Neural crest cell (in vitro differentiated cells): ENCODE measurements at places on chromosomes 3 and 15.

- DNase-seq: no peak
These were observed 75.5 kb downstream of the DAPK2 start for GRCh38 chr15:63970621-63971426.

GRCh38 chr3:65291448-65292125, 603.8 kb upstream of the ADAMTS9 start:
- DNase-seq: no peak

DNA sequence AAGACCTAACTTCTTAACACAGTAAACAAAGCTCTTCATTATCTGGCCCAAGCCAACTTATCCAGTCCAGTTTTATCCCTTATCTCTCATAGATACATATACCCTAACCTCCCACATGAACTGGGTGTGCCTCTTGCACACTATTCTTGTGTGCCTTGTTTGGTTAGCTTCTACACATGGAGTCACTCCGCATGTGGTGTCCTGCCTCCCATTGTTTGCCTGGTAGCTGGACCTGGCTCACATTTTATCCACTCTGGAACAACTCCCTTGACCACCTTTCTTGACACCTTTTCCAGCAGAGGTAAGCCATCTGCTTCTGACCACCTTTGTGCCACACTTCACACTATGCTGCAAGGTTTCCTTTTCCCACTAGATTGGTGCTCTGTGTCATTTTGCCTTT, 15.2 kb downstream of the TIPARP start:
- no peak for DNase-seq

GRCh38 chr15:70327856-70328678, 230.3 kb upstream of the TLE3 start:
- DNase-seq: no peak

- no peak for DNase-seq
These were observed 23.7 kb downstream of the CEP19 start for GRCh38 chr3:196688349-196688748.

- no peak for DNase-seq
These were observed 12.9 kb downstream of the GPR87 start for GRCh38 chr3:151303751-151304150.

GRCh38 chr15:101137312-101137940, 114.4 kb downstream of the CHSY1 start:
- DNase-seq: no peak

DNA sequence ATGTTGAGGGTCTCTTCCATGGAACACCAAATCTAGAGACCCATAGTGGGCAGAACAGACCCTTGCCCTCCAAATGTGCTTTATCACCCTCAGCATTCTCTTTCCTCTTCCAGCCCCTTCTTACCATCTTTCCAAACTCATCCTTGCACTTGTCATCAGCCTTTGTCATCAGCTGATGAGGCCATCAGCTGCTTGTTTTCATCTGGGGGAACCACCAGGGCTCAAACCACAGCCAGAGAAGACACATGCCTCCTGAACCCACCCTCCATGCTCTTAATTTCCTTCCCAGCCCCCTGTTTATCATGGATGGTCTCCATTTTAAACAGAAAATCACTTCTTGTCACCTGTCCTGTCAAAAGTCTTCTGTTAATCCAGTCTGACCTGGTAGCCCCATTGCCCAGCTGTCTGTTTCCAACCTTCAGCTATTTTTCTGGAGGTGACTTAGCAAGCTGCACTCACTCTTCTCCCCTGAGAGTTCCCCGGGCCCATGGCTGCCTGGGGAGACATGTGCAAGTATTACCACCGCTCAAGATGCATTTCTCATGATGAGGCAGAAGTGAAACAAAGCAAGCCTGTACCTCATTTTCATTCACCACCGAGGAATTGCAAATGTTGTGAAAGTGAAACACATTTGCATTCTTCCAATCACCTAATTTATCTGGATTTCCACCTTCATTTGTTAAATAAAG, 14.7 kb upstream of the SYNM start:
- no peak for DNase-seq

- DNase-seq: no peak
These were observed 199.3 kb upstream of the LINGO1 start for GRCh38 chr15:77831986-77832385.

- DNase-seq: no peak
These were observed 38.9 kb upstream of the CLRN1 start for GRCh38 chr3:151011427-151011826.

DNA sequence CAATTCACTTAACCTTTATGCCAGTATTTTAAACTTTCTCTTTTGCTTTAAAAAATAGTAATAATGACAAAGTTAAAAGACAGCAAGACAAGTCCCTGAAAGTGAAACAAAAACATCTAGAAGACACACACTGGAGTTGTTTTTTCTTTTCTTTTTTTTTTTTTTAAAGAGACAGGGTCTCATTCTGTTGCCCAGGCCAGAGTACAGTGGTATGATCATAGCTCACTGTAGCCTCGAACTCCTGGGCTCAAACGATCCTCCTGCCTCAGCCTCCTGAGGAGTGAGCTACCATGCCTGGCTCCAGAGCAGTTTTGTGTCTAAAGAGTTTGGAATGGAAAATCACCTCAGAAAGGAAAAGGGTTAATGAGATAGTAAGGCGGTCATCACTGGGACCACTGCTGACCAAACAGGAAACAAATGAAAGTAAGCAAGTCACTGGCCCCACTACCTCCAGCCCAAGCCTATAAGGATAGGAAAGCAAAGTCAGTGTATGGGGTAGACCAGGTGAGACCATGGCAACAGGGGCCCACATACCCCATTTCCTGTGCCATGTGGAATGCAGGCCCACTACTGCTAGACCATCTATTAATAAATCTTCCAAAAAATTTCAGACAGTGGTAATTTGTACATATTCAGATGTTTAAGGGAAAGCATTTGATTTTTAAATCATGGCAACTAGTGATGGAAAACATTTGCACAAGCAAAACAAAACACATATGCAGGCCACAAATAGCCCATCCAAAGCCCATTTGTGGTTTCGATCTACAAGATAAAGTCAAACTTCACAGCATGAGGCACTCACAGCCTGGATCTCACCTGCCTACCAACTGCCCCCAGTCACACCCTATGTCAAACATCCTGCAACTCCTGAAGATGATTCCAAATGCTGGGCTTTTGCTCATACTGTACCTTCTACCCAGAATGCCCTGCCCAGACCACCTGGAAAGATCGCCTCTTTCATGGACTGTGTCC, 62.6 kb downstream of the OSBPL10 start:
- DNase-seq: no peak

DNA sequence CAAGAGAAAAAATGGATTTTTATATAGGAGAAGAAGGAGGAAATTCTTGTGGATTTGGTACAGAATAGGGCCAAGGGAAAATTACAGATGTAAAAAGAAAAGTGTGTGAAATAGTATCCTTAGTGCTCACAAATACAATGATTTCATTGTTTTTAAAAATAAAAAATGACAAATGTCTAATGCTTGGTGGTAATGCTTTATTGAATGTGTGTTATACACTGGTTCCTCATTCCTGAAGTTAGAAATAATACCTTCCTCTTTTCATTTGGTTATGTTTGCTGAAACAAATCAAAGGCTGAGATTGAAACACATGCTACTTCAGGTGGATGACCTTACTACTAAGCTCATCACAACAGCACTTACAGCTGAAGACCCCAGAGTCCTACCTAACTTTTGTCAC, 37.7 kb upstream of the CCR2 start:
- DNase-seq: no peak

GRCh38 chr3:89145995-89146394, 38.6 kb downstream of the EPHA3 start:
- no peak for DNase-seq

DNA sequence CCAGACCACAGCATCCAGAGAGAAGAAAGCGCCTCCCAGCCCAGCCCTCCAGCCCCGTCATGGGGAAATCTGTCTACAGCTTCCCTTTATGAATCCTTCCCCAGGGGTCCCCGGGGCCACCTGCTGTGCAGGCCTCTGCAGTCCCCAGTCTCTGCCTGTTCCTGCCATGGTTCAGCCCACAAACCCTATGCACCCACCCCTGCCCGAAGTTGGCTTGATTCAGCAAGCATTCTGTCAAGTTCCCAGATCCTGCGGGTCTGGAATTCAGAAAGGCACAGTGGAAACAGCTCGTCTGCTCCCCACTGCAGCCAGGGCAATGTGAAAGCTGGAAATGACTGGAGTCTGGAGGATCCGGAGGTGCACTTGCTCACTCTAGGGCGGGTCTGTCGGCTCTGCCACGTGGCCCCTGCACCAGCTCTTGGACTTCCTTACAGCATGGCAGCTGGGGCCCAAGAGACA, 2.9 kb upstream of the OCA2 start:
- no peak for DNase-seq

GRCh38 chr3:44762170-44762677, 630 bp downstream of the KIF15 start:
- no peak for DNase-seq

GRCh38 chr3:155492841-155493240, 199.4 kb upstream of the STRIT1 start:
- DNase-seq: no peak

DNA sequence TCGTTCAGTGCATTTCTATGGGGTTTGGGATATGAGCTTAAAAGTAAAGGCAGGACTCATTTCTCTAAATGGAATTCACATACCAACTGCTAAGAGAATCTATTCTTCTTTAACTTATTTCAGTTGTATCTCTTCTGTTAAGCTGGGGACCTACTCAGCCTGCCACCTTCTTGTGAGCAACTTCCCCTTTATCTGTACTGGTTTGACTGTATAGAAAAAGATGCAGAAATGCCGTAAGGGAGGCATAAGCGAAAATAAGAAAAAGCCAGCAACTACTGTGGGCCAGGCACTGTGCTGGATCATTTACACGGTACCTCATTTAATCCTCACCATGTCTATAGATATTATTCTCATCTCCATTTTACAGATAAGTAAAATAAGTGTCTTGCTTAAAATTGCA, 38.4 kb downstream of the RBMS3 start:
- no peak for DNase-seq

DNA sequence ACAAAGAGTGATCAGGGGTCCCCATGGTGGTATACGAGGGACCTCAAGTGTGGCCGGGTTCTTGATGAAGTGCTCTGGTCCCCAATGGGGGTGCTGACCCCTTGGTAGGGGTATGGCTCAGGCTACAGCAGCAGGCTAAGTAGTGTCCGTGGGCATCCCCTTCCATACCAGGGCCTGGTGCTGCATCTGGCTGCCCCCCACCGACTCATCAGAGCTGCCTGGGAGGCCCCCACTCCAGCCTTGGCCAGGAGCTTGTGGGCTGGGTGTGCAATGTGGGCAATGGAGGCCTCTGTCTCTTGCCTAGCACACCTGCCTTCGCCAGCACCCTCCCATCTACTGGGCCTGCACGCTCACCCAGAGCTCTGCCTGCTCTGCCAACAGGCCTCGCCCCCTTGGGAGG, 59.0 kb upstream of the SEC13 start:
- DNase-seq: no peak

DNA sequence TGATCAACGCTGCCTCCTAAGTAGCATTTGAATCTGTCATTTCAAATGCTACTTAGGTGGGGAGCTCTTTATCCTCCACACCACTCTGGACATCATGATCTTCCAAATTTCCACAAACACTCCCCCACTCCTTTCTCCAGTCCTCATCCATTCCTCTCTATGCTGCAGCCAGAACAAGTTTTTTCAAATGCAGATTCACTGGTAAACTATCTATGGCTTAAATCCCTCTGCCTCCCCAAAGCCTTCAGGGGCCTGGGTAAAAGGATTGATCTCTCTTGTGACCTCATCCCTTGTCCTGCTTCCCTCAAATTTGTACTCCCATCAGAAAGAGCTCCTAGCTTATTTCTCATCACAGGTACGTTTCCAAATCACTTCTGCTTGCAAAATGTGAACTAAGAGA, 1.3 kb upstream of the AEN start:
- no peak for DNase-seq

GRCh38 chr3:138092023-138092422, 23.4 kb downstream of the DZIP1L start:
- DNase-seq: no peak

GRCh38 chr15:91018158-91018557, 4.2 kb downstream of the VPS33B start:
- no peak for DNase-seq

GRCh38 chr15:98160236-98160635, 199.7 kb downstream of the ARRDC4 start:
- no peak for DNase-seq

DNA sequence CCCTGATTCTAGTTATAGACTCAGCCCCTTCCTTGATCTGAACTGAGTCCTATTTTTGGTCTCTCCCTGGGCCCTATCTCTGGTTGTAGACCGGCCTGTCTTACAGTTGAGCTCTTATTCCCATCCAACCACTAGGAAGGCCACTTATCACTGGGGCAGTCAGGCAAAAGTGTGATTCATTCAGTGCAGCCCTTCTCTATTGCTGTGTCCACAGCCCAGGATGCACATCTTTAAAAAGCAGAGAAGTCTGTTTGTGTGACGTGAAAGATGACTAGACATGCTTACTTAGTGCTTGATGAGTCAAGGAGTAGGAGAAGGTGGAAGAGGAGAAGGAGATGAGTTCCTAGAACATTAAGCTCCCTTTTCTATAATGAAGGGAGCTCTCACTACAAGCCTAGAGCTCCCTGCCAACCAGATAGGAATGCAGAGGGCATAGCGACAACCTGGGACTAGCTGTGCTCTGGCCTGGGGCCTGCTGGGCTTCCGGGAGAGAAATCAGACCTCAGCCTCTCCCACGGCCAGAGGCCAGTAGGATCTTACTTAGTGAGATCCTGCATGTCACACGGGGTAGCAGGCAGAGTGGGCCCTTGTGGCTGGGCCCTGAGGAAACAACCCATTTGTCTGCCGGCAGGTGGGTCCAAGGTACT, 25.7 kb downstream of the INSYN1 start:
- no peak for DNase-seq

DNA sequence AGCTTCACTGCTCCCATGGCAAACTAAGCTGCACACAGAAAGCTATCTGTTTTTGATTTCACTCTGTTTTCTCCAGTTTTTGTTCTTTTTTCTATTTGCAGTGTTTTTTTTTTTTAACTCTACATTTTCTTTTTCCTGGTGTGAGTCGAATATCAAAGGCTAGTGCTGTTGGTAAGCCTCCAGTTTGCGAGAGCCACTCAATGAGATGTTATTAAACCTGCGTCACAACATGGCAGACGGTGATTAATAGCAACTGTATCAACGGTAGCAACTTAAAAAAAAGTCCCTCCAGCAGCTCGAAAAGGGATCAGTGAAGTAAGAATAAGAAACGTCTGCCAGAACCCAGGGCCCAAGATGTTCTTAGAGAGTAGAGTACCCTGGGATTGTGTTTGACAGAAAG, 84.1 kb downstream of the MEIS2 start:
- DNase-seq: no peak
